ENCODE measurements at places on chromosomes 6 and 20. TPM values are rescaled to one million over a fixed set of nuclear protein-coding genes. Genes with fewer than 3 reads are reported as not detected.

Gene HLA-G
- 1.3 TPM for total RNA-seq

- H3K27me3 ChIP-seq, result no peaks in the 10 kb centered on the region
- no peak for DNase-seq
- no peak overlapping the region for H3K4me3 ChIP-seq
- no peak overlapping the region for H3K27ac ChIP-seq
These were observed 172.9 kb upstream of the EXOC2 start for GRCh38 chr6:865846-866245.

DNA sequence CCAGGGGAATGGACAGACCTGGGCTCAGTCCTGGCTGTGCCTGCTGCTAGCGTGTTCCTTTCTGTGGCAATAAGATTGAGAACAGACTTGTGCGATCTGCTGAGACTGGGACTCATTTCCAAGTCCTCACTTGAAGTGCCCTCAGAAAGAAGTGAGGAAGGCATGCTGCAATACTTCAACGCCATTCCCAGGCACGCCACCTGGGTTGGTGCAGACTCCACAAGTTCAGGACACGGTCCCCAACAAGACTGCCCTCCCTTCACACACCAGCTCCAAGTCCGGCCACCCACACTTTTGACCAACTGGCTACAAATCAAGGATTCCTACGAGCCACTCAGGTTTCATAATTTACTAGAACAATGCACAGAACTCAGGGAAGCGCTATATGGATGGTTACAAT, 391.8 kb upstream of the SULF2 start:
- no peaks in the 10 kb centered on the region for H3K36me3 ChIP-seq
- no peaks in the 10 kb centered on the region for H3K27me3 ChIP-seq
- H3K4me3 ChIP-seq, result no peak overlapping the region
- no peak overlapping the region for H3K27ac ChIP-seq
- H3K4me1 ChIP-seq, result no peaks in the 10 kb centered on the region

Gene NKX2-4
- total RNA-seq, result not detected

Gene SAMD3
- 1.2 TPM for total RNA-seq

- H3K27ac ChIP-seq, result peak overlapping the region; percentile 37
- H3K4me3 ChIP-seq, result peak overlapping the region; percentile 83
- DNase-seq, result peak; percentile 57
- H3K36me3 ChIP-seq, result no peaks in the 10 kb centered on the region
These were observed 742 bp downstream of the TBCC start for GRCh38 chr6:42745083-42745639.

DNA sequence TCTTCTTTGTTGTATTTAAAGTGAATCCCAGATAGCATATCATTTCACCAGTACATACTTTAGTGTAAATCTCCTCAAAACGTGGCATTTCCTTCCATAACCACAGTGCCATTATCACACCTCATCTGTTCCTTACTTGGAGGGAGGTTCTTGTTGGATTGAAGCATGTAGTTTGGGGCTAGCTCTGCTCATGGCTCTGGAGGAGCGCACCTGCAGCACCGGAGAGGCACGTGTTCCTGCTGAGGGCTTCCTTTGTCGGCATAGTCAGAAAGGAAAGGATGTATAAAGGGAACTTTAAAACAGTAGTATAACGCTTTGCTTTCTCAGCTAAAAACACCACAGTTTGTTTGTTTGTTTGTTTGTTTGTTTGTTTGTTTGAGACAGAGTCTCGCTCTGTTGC, 121.7 kb upstream of the TMEM181 start:
- H3K27ac ChIP-seq, result no peak overlapping the region
- H3K4me1 ChIP-seq, result no peaks in the 10 kb centered on the region
- H3K36me3 ChIP-seq, result no peaks in the 10 kb centered on the region
- no peaks in the 10 kb centered on the region for H3K27me3 ChIP-seq
- no peak for DNase-seq
- no peak overlapping the region for H3K4me3 ChIP-seq

DNA sequence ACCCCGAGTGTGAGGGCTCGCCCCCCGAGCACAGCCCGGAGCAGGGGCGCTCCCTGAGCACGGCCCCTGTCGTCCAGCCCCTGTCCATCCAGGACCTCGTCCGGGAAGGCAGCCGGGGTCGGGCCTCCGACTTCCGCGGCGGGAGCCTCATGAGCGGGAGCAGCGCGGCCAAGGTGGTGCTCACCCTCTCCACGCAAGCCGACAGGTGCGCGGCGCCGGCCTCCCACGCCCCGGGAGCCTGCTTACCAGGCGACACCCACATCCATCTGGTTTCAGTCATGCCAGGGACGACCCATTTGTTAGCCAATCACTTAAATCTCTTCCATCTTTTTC, 73.5 kb upstream of the PBOV1 start:
- no peak overlapping the region for H3K27ac ChIP-seq
- H3K36me3 ChIP-seq, result no peaks in the 10 kb centered on the region
- DNase-seq, result no peak
- no peak overlapping the region for H3K4me3 ChIP-seq
- H3K4me1 ChIP-seq, result no peaks in the 10 kb centered on the region
- no peaks in the 10 kb centered on the region for H3K27me3 ChIP-seq

GRCh38 chr20:18543216-18543615, 24.0 kb upstream of the SMIM26 start:
- no peaks in the 10 kb centered on the region for H3K27me3 ChIP-seq
- no peak overlapping the region for H3K4me3 ChIP-seq
- no peak for DNase-seq
- H3K27ac ChIP-seq, result no peak overlapping the region
- H3K4me1 ChIP-seq, result no peaks in the 10 kb centered on the region

Gene TFB1M
- total RNA-seq, result 23.8 TPM

DNA sequence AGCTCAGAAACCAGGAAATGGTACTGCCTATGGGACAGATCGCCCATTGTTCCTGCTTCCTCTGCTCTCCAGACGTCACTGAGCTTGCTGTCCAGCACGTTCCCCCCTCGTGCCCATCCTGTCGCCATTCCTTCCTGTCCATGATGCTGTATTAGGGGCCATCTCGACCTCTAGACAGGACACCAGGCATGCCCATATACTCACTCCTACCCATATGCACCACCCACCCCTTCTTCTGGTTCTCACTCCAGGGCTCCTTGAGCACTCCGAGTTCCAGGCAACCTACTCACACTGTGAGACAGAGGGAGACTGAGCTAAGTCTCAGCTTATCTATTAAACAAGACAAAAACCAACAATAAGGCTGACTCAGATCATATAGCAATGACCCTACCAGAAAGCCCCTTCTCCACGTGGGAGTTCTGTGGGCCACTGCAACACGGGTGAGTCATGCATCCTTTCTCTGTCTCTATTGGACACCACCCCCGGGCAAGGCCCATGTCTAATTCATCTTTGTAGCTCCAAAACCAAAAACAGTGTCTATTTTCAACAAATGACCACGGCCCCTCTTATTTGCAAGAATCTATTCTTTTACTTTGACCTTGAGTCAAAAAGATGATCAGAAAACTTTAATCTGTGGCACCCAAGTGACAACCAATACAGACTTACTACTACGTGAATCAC, 65.7 kb downstream of the PSMG4 start:
- H3K36me3 ChIP-seq, result no peaks in the 10 kb centered on the region
- no peak overlapping the region for H3K27ac ChIP-seq
- H3K4me3 ChIP-seq, result no peak overlapping the region
- no peaks in the 10 kb centered on the region for H3K4me1 ChIP-seq

DNA sequence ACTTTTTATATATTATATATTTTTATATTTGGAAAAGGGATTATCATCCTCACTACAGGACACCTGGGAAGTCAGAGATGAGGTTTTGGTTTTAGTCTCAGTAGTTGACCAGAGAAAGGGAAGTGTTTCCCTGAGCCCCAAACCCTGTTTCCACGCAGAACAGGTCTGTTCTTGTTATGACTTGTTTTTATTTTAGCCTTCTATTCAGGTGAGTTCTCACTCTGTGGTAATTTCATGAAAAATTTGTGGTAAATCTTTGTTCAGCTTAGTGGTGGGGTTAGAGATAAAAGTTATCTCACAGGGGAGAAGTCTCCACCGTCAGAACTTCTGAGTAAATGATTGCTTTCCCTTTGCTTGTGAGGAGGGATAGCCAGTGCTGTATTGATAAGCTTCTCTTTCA, 224.9 kb downstream of the FARS2 start:
- no peaks in the 10 kb centered on the region for H3K27me3 ChIP-seq
- peaks cover 2% of the 10 kb centered on the region for H3K36me3 ChIP-seq
- no peak overlapping the region for H3K27ac ChIP-seq

GRCh38 chr6:56668158-56668557, 25.5 kb upstream of the DST start:
- no peaks in the 10 kb centered on the region for H3K27me3 ChIP-seq
- no peak for DNase-seq
- H3K36me3 ChIP-seq, result no peaks in the 10 kb centered on the region
- peaks cover 7% of the 10 kb centered on the region for H3K4me1 ChIP-seq
- no peak overlapping the region for H3K4me3 ChIP-seq

- no peak overlapping the region for H3K27ac ChIP-seq
- H3K4me1 ChIP-seq, result no peaks in the 10 kb centered on the region
- no peak for DNase-seq
These were observed 77.0 kb upstream of the CD2AP start for GRCh38 chr6:47400581-47400980.

DNA sequence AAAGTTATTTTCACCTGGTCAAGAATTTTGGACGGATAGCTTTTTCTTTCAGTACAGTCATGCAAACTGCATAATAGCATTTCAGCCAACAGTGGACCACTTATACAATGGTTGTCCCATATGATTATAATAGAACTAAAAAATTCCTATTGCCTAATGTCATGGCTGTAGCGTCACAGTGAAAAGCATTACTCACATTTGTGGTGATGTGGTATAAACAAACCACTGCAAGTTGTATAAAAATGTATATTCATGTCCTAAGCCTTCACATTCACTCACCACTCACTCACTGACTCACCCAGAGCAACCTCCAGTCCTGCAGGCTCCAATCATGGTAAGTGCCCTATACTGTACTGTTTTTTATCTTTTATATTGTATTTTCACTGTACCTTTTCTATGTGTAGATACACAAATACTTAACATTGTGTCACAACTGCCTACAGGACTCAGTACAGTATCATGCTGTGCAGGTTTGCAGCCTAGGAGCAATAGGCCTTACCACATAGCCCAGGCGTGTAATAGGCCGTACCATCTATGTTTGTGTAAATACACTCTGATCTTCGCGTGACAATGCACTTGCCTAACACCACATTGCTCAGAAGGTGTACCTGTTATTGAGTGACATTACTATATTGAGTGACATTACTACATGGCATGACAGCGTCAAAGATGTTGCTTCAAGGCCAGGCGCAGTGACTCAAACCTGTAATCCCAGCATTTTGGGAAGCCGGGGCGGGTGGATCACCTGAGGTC, 17.9 kb downstream of the ABHD12 start:
- H3K36me3 ChIP-seq, result no peaks in the 10 kb centered on the region
- no peak overlapping the region for H3K4me3 ChIP-seq
- no peaks in the 10 kb centered on the region for H3K4me1 ChIP-seq
- no peaks in the 10 kb centered on the region for H3K27me3 ChIP-seq
- DNase-seq, result no peak

DNA sequence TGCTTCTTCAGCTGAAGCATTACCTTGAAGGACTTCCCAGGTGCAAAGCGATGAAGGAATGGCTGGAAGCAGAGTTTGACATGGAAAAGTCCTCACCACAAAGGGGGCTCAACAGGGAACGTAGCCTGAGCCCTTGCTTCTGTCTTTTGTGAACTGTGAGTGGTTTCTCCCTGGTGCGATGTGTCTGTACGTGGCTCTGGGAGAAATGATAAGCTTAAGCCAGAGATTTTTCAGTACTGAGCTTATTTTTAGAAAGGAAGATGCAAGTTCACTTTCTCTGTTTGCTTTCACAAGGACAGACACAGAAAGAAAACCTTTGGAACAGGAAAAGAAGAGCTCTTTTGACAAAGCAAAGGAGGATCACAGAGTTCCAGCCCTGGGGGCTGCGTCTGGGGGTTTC, 79.4 kb downstream of the DACT2 start:
- no peak for DNase-seq
- no peaks in the 10 kb centered on the region for H3K27me3 ChIP-seq
- no peaks in the 10 kb centered on the region for H3K36me3 ChIP-seq
- no peak overlapping the region for H3K27ac ChIP-seq

DNA sequence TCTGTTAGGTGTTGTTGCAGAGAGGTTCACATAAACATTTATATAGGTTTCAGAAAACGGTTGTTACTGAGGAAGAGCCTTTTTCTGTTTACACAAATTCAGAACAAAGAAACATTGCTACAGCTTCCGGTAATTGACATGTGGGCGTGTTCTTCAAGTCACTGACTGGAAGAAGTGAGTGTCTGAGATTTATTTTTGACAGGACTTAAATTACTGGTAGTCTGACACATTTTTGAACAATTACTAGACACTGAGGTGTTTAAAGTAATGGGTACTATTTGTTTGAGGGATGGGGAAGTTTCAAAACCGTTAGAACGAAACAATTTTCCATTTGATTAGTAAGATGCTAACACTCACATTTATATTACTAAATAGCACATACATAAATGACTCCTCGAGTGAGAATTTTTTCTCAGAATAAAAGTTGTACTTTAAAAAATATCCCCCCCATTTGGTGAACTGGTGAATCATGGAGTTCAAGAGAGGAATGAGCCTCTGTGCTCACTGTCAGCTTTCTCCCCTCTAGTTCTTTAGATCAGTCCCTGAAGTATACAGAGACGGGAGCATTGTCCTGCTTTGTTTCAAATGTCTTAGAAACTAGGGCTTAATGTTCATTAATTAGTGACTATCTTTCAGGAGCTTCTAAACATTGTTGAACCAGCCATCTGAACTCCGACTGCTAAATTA, 98.7 kb downstream of the TSHZ2 start:
- no peaks in the 10 kb centered on the region for H3K27me3 ChIP-seq
- no peak overlapping the region for H3K4me3 ChIP-seq
- no peaks in the 10 kb centered on the region for H3K4me1 ChIP-seq
- no peak overlapping the region for H3K27ac ChIP-seq
- no peaks in the 10 kb centered on the region for H3K36me3 ChIP-seq
- no peak for DNase-seq

GRCh38 chr6:36609582-36609981, 15.4 kb downstream of the SRSF3 start:
- no peak overlapping the region for H3K4me3 ChIP-seq
- H3K36me3 ChIP-seq, result peaks cover 5% of the 10 kb centered on the region
- no peak for DNase-seq
- H3K27me3 ChIP-seq, result no peaks in the 10 kb centered on the region
- peaks cover 1% of the 10 kb centered on the region for H3K4me1 ChIP-seq

GRCh38 chr6:140620496-140620895, 1246.0 kb upstream of the CITED2 start:
- H3K4me1 ChIP-seq, result no peaks in the 10 kb centered on the region
- H3K36me3 ChIP-seq, result no peaks in the 10 kb centered on the region
- no peak overlapping the region for H3K4me3 ChIP-seq
- H3K27me3 ChIP-seq, result no peaks in the 10 kb centered on the region
- DNase-seq, result no peak

- peaks cover 2% of the 10 kb centered on the region for H3K36me3 ChIP-seq
- H3K4me3 ChIP-seq, result no peak overlapping the region
- H3K4me1 ChIP-seq, result no peaks in the 10 kb centered on the region
- H3K27ac ChIP-seq, result no peak overlapping the region
- no peaks in the 10 kb centered on the region for H3K27me3 ChIP-seq
- no peak for DNase-seq
These were observed 35.8 kb downstream of the RIPOR2 start for GRCh38 chr6:24899997-24900325.

Gene C6orf163
- total RNA-seq, result 4.2 TPM

Data from aorta (tissue), 5 donors.